Activated CD4-positive, alpha-beta memory T cell treated with anti-CD3 and anti-CD28 coated beads, Interleukin-2, amount 10 ng/mL, durations not matched to agents 7 days and 5 days (primary cell): ENCODE measurements at places on chromosomes 16 and 17. TPM values are rescaled to one million over a fixed set of nuclear protein-coding genes. Genes with fewer than 3 reads are reported as not detected.

Gene METTL23
- total RNA-seq: 43.0 TPM

Gene SHCBP1
- 52.5 TPM for total RNA-seq

Gene PRDM7
- not detected for total RNA-seq

Gene SBK1
- total RNA-seq: 9.8 TPM

DNA sequence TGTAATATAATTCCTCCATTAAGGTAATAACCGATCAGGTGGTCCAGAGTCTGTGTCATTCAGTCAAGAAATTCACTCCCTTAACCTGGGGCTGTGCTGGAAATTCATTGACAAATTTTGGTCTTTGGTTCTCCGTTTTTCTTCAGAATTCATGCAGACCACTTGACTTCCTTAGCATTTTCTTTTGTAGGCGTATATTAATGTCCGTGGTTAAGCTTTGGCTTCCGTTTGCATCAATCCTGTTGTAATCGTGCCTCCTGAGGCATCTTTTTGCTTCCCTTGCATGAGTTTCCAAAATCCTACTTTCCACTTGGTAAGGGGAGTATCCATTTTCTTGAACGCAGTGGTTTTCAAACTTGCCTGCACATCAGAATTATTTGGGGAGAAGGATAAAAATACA lies 9.0 kb downstream of the LRRC37B start:
- no peak overlapping the region for H3K4me3 ChIP-seq
- H3K36me3 ChIP-seq: peaks cover 45% of the 10 kb centered on the region
- DNase-seq: no peak
- H3K4me1 ChIP-seq: peaks cover 52% of the 10 kb centered on the region

DNA sequence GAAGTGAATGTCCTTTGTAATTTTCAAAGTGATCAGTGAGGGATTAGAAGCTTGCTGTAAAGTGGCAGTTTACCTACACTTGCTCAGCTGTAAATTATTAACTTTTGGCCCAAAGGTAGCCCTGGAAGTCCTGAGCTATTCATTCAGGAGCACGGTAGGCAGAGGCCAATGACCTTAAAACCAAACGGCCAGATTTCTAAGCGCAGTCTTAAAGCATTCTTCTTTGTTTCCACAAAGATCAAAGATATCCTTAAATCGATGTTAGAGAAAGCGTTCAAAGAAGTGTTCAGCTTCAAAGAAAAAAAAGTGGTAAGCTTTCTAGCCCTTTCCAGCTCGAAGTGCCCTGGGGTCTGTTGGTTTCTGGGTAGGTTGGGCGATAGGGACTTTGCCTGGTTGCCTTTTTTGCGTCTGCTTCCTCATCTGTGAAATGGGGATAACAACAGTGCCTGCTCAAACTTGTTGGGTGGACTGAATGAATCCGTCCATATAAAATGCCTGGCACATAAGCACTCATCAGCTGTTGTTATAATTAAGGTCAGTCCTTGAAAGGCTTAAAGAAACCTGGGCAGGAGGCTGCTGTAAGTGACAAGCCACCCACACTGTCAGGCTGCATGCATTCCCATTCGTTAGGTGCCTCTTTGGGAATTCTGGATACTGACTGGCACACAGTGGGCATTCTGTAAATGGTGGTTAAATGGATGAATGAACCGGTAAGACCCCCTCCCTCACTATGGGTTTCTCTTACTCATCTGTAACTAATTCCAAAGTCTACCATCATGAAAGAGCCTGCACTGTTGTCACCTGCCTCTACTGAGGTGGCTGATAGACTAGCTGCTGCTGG lies 113.2 kb downstream of the PRKCA start:
- no peaks in the 10 kb centered on the region for H3K27me3 ChIP-seq
- no peak overlapping the region for H3K27ac ChIP-seq
- peaks cover 45% of the 10 kb centered on the region for H3K4me1 ChIP-seq
- peaks cover 15% of the 10 kb centered on the region for H3K36me3 ChIP-seq

GRCh38 chr16:69049603-69050375 lies 55.7 kb upstream of the HAS3 start:
- no peak overlapping the region for H3K4me3 ChIP-seq
- H3K27me3 ChIP-seq: no peaks in the 10 kb centered on the region
- no peaks in the 10 kb centered on the region for H3K36me3 ChIP-seq
- no peak for DNase-seq

DNA sequence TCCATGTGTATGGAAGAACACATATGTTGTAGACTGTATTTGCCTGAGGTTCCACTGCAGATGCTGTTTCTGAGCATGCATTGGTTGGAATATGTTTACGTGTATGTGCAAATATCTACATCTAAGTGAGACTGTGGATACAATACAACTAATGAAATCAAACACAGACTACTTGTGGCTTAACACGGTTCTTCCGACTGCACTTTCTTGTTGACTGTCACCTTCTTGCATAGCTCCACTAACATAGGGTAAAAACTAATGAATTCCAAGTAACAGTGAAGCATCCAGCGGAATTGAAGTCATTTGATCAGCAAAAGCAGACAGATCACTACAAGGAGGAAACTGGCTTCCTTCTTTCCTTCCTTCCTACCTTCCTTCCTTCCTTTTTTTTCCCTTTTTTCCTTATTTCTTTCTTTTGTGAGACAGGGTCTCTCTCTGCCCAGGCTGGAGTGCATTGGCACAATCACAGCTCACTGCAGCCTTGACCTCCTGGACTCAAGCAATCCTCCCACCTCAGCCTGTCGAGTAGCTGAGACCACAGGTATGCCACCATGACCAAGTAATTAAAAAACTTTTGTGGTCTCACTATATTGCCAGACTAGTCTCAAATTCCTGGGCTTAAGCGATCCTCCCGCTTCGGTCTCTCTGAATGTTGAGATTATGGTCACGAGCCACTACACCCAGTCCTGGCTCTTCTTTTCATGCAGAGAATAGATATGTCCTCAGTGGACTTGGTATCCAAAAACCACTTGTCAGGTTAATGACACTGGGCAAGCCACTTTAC lies 22.0 kb upstream of the CCL1 start:
- no peak for DNase-seq
- H3K4me1 ChIP-seq: peaks cover 88% of the 10 kb centered on the region
- H3K4me3 ChIP-seq: no peak overlapping the region
- H3K36me3 ChIP-seq: no peaks in the 10 kb centered on the region
- H3K27me3 ChIP-seq: peaks cover 6% of the 10 kb centered on the region
